ENCODE measurements at places on chromosomes 2 and 18.

DNA sequence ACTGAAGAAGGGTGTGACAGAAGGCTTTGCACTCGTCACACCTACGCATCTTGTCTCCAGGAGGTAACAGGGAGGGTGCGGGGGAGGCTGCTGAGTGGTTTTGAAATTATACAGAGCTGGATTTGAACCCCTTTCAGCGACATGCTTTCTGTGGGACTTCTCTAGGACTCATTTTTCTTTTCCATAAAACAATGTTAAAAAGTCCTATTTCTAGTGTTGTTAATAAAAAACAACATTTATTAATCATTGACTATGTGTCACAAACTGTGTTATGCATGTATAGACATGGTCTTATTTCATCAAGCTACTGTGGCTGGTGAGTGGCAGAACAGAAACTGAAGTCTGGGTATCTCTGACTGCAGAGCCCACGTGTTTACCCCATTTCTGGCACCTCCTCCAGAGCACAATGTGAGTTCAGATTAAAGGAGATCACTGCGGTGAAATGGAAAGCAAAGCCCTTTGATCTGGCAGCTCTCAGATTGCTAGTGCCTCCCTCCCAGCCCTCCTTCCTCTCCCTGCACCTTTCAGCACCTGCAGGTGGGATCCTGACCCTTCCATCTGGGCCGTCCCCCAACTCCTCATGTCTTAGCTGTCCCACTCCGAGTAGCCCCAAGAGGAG, 315.5 kb upstream of the MYT1L start:
- DNase-seq, result peak; percentile 49

- DNase-seq, result no peak
Observed at GRCh38 chr2:72036595-72036994, 111.1 kb downstream of the CYP26B1 start.

- no peak for DNase-seq
Observed at GRCh38 chr2:241282555-241282954, 32.9 kb downstream of the HDLBP start.

DNA sequence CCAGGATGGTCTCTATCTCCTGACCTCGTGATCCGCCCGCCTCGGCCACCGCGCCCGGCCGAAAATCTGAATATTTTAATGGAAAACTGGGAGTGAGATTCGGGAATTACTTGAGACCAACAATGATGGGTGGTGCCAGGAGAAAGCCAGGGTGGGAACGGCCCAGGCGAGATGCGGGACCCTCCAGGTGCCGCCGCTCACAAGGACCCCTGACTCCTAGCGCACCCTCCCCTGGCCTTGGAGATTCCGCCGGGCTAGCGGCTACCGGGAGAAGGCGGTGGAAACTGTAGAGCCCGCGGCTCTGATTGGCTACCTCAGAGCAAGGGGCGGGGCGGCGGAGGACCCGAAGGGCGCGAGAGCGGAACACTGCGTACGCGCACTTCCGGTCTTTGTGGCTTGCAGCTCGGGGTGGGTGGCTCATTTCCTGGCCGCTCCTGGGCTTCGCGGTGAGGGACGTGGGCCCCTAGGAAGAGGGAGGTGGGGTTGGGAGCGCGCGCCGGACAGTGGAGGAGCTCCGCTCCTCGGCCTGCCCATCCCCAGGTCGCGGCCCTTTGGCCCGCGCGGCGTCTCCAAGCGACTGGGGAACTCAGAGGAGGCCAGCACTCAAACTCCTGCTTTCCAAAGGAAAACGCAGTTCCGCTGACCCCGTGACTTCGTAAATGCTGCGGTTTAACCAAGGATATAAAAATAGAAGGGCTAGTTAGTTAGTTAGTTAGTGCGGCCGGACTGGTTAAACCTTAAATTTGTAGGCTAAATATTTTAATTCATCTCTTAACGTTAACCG, at the start of gene ZNF397:
Gene ZNF397, plus strand, starts transcription at position 371 of the 784 bp plus-strand sequence. CDS start 1,437 bp downstream, outside the sequence.
- DNase-seq, result peak; percentile 97

GRCh38 chr2:39663187-39663930, 2.4 kb upstream of the TMEM178A start:
- DNase-seq, result no peak

DNA sequence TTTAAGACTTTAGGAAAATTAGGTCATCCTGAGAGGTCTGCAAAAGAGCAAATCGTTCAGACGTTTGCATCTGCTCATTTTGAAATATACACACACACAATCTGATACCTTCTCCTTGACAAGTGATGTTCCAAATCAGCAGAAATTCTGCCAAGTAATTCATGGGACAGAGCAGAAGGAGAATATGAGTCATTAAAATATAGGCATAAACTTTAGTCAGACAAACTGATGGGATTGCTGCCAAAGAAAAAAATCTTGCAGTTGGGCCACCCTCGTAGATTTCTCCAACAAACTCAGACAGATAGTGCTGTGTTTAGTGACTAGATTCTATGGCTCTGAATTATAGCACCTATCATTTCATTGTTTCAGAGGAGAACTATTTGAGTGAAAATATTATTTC, 336.3 kb downstream of the NYAP2 start:
- peak; percentile 94 for DNase-seq

DNA sequence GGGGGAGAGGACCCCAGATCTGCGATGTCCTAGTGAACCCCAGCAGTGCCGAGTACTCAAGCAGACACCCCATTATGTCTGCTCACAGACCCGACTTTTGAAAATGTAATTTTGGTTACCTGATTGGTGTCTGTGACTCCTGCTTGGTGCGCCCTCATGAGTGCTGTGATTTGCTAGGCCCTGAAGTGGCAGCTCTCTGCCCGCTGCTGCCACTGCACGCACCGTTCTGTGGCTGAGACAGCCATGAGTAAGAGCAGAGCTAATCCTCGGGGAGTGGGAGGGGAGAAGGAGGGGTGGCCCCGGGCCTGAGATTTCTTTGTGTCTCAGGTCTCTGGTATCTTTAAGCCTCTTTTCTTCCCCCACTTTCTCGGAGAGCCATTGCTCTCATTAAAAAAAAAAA, 18.2 kb downstream of the FHOD3 start:
- DNase-seq, result peak; percentile 84

- DNase-seq, result no peak
Observed at GRCh38 chr2:240235149-240235803, 94.8 kb upstream of the OTOS start.

DNA sequence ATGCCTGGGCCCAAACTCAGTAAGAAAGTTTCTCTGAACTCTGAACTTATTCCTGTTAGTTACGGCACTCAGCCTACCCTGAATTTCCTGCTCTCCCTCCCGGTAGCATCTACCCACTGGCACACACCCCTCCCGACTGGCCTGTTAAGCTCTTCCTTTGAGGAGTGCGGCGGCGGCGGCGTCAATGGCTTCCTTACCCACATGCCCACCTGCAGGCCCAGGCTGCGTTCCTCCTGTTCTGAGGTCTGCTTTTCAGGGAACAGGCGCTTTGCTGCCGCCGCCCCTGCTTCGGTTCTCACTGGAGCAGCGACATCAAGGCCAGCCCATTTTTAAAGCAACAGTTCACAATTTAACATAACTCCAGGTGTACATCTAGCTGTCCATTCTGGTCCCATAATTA, 432.4 kb downstream of the DCDC2C start:
- no peak for DNase-seq

- no peak for DNase-seq
Observed at GRCh38 chr18:61554117-61554776, 221.0 kb downstream of the CDH20 start.
